GM12864 (cell line): ENCODE measurements at places on chromosomes 3 and 15.

DNA sequence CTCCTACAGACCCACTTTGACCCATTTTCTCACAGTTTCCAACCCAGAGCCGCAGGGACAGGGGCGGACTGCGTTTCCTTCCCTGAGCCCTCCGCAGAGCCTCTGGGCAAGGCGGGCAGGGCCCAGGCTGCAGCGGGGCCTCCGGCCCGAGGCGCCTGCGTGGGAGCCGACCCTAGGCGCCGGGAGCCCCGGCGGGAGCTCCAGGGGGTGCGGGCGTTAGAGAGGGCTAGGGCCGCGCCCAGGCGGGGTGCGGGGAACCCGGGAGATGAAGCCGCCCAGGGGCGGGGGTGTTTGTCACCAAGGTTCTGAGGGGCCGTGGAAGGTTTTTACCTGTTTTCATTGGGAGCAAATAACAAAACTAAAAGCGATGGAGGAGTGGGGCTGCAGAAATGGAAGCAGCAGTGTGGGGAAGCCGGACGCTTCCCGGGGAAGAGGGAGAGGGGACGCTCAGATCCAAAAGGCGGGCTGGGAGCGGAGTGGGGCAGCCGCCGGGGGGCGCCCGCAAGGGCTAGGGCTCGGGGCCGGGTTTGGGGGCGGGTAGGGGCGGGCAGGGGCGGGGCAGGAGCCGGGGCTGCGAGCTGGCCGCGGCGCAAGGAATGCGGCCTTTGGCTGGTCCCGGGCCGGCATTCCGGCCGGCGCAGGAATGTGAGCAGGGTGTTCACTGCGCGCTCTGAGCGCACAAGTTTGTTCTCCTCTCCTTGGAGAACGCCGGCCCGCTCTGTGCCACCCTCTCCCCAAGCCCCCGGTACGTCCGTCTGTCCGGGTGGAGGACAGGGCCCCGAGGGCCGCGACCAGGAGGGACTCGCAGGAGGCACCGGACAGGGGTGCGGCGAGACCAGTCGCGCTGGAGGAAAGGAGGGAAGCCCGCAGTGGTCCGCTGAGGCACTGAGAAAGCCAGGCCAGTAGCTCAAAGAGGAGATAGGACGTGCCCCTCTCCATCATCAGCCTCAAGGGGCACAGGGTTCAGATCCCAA is 61.1 kb downstream of the AMOTL2 start:
- no peak for DNase-seq

- DNase-seq, result no peak
Observed at GRCh38 chr3:105253225-105253624, 113.5 kb upstream of the ALCAM start.

GRCh38 chr3:172735014-172735413 is 15.5 kb upstream of the ECT2 start:
- no peak for DNase-seq

DNA sequence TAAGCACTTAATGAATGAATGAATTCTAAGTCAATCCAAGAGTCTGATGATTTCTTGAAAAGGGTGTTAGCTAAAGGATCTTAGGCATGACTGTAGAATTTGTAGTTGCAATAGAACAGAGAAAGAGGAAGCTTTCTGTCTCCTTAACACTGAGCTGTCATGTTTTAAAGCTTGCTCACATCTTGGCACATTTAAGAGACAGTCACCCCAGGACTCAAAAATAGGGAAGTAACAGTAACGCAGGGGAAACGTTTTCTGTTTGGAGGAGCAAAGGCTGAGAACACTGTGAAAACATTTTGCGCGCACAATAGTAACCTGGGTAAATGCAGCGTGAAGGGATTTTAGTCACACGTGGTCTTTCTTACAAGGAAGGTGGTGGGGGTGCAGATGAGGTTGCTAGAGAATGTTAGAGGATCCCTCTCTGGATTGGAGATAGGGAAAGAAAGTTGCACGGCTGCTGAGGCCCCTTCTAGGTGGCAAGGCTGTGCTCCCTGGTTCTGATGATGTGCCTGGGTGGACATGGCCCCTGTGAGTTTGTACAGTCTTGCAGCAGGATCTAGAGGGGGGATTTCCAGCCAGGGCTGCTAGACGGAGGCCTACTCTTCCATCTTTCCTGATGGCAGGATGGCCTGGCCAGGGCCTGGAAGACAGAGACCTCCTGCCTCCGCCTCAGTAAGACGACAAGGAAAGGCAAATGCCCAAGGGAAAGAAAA is 12.0 kb downstream of the STARD5 start:
- no peak for DNase-seq
